Thoracic aorta (tissue), 2 donors: ENCODE measurements at places on chromosomes 3 and 15.

- no peak for DNase-seq
These were observed at the start of gene APOD for GRCh38 chr3:195583831-195584542. Gene APOD, minus strand, starts transcription at chr3:195583940. Its CDS starts 4,479 bp downstream, at chr3:195579461.

DNA sequence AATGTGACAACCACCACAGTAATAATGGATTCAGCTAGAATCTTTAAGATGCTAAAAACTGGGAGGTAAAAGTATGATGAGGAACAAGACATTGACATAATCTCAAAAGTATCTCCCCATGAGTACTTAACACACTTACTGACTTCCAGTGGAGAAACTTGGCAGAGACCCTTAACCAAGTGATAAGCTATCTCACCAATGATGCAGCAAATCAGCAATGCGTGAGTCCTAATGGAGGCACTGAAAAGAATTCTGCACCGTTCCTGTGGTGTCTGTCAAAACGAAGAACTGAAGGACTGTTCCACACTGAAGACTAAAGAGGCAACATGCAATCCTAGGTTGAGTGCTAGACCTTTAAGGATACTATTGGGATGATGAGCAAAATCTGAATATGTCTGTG is 67.9 kb upstream of the OCA2 start:
- DNase-seq = no peak

DNA sequence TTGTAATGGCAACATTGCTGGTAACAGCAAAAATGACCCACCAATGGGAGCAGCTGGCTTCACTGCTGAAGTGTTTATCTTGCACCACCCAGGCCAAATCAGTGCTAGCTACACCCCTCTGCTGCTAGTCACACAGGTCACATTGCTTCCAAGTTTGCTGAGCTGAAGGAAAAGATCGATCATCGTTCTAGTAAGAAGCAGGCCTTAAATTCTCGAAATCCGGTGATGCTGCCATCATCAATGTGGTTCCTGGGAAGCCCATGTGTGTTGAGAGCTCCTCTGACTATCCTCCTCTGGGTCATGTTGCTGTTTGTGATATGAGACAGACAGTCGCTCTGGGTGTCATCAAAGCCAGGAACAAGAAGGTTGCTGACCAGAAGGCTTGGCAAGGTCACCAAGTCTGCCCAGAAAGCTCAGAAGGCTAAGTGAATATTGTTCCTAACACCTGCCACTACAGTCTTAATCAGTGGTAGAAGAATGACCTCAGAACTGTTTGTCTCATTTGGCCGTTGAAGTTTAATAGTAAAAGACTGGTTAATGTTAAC is 21.2 kb downstream of the TM4SF4 start:
- no peak for DNase-seq

- DNase-seq = no peak
These were observed 556 bp downstream of the CRYBG3 start for GRCh38 chr3:97822359-97822775.

GRCh38 chr3:159763602-159764489 is 224.8 kb upstream of the IL12A start:
- DNase-seq = peak; percentile 53

- DNase-seq = no peak
These were observed 133.4 kb upstream of the BHLHE40 start for GRCh38 chr3:4845882-4846281.

DNA sequence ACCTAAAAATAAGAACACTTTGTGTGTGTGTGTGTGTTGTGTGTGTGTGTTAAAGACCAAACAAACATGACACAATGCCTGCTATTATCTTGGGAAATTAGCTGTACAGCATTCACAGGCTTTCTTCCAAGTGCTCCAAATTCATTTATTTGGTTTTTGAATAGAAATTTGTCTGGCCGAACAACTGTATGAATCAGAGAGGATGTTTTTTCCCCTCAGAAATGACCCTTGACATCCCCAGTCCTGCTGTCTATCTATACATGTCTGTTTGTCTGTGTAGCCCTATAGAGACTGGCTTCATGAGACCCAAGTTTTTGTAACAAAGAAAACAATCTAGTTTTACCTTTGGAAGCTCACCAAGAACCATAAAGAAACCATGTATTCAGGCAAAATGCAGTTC is 549.8 kb downstream of the NSUN3 start:
- no peak for DNase-seq

GRCh38 chr3:42764561-42765295 is 8.3 kb downstream of the CCDC13 start:
- DNase-seq = no peak

GRCh38 chr3:87025661-87026645 is 35.0 kb upstream of the VGLL3 start:
- DNase-seq = no peak
